T-cell (primary cell): ENCODE measurements at places on chromosomes 11 and 22. TPM values are rescaled to one million over a fixed set of nuclear protein-coding genes. Genes with fewer than 3 reads are reported as not detected.

Gene PDGFD
- 1.2 TPM for total RNA-seq

Gene BIK
- total RNA-seq: 3.2 TPM

Gene UBASH3B
- 36.8 TPM for total RNA-seq

Gene RPS13
- total RNA-seq: 1,773 TPM

Gene MRGPRF
- total RNA-seq: not detected

Gene CDC42EP2
- 0.69 TPM for total RNA-seq

Gene DDIAS
- total RNA-seq: 1.3 TPM

Gene B3GAT1
- total RNA-seq: 6.1 TPM

Gene SMIM35
- 0.32 TPM for total RNA-seq

Gene SLC7A4
- total RNA-seq: 0.14 TPM

Gene MIOX
- 0.54 TPM for total RNA-seq

Gene SDF2L1
- 50.2 TPM for total RNA-seq

Gene GTSE1
- 1.3 TPM for total RNA-seq

Gene POU2AF2
- not detected for total RNA-seq

Gene TEX54
- not detected for total RNA-seq

Gene PATE4
- total RNA-seq: not detected

Gene RELT
- total RNA-seq: 66.5 TPM

Gene NLRP14
- total RNA-seq: not detected

Gene POU2F3
- total RNA-seq: not detected

Gene PKDREJ
- not detected for total RNA-seq

Gene ANO9
- total RNA-seq: 120 TPM

Gene SHISAL1
- not detected for total RNA-seq

Gene CAVIN3
- not detected for total RNA-seq

Gene NAALAD2
- total RNA-seq: not detected

Gene UBE2L3
- 28.4 TPM for total RNA-seq

Gene CD248
- 7.8 TPM for total RNA-seq

Gene NTM
- total RNA-seq: not detected

Gene OR4C5
- total RNA-seq: not detected

Gene IL17REL
- 0.10 TPM for total RNA-seq

Gene C11orf42
- total RNA-seq: not detected

Gene KCNQ1OT1
- 0.35 TPM for total RNA-seq

Gene SCGB1A1
- not detected for total RNA-seq

Gene PHF5A
- total RNA-seq: 40.5 TPM

Gene NPAS4
- total RNA-seq: not detected

Gene NEFH
- 0.86 TPM for total RNA-seq

Gene DKK3
- 2.5 TPM for total RNA-seq

Gene NLRP10
- not detected for total RNA-seq

Gene PATE2
- total RNA-seq: not detected
